ENCODE measurements at places on chromosomes 16 and 17.

GRCh38 chr17:17151962-17152361 is 54.2 kb downstream of the PLD6 start:
- peak; percentile 94 for DNase-seq

GRCh38 chr16:88472637-88473205 is 19.6 kb downstream of the ZFPM1 start:
- no peak for DNase-seq

DNA sequence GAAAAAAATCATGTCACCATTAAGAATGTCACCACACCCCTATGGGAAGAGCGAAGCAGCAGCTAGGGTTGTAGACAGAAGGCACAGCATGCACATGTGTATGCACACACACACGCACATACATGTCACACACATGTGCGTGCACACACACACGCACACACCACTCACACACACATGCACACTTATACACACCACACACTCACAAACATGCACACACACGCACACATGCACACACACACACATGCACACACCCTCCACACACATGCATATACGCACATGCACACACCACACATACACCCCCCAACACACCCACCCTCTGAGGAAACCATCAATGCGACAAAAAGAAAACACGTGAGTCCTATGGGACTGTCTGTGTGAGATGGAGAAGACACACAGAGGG is 205.4 kb downstream of the ENGASE start:
- no peak for DNase-seq

GRCh38 chr16:1678500-1679098 is 520 bp downstream of the JPT2 start:
- DNase-seq: peak; percentile 35

DNA sequence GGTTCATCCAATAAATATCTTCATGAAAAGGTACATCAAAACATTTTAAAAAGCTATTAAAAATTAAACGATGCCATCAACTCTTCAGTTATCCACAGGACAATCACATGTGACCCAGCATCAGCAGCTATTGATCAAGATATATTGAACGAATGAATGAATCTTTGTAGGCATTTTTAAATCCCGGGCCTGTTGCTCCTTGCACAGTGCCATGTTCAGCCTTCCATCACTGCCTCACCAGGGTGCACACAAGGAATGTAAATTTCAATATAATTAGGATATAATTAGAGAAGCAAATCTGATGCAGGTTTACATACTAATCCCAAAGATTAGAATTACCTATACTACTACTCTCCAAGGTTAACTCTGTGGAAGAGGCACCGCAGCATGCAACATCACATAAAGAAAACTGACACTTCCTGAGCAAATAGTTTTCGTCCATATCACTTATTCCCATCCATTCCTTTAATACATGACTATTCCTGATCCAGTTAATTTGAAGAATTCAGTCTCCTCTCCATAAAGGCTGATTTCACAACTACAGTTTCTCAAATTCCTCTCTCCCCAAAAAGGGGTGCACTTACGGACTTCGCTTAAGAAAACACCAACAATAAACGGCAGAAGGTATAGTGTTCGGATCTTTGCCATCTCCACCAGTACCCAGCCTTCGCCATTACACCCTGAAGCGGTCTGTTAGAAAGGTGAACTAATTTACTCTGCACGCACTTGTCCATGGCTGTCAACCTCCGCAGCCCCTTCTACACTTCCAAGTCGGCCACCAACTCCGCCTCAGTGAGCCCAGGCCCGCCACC is 938 bp downstream of the NCOR1 start:
- peak; percentile 42 for DNase-seq

GRCh38 chr17:7343250-7343649 is 6.9 kb downstream of the ACAP1 start:
- DNase-seq: no peak

DNA sequence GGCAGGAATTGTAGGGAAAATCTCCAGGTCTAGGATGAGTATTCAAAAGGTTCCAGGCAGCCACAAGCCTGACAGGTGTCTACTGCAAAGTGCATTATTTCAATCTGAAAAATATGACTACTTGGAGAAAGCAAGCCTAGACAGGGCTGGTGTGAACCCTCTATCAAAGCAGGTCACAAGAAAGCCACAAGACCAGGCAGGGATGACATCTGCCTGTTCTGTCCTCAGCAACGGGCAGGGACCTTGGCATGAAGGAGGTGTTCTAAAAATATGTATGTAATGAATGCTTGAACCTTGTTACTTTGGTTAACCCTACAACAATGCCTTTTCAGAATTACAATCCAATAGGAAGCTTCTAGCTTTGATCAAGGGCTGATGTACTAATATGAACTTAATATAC is 1.2 kb upstream of the COX6A2 start:
- no peak for DNase-seq

- no peak for DNase-seq
Observed at GRCh38 chr17:59694344-59694743, 12.9 kb downstream of the PTRH2 start.

DNA sequence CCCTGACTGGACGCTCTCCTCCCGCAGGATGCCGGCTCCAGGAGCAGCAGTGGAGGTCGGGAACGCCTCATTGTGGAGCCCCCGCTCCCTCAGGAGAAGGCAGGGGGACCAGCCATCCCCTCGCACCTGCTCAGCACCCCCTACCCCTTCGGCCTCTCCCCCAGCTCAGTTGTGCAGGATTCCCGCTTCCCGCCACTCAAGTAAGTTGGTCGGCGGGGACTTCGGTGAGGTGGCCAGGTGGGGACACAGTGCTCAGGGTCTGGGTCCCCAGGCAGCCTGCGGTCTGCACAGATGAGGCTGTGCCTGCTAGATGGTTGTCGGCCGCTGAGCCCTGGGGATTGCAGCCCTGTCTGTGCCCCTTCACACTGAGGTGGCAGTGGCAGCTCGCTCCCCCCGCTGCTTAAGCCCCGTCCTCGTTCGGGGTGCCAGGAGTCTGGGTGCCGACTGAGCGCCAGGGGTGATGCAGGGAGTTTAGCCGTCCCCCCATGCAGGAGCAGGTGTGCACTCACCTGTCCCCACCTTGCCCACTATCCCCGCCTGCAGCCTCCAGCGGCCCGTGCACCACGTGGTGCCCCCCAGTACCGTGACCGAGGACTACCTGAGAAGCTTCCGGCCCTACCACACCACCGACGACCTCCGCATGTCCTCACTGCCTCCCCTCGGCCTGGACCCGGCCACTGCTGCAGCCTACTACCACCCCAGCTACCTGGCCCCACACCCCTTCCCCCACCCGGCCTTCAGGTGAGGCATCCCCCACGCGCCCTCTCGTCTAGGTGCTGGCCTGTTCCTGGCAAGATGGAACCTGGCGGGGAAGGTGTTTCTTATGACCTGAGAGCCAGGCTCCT is 34.3 kb downstream of the GINS2 start:
- no peak for DNase-seq

GRCh38 chr17:54372069-54372749 is 528.4 kb upstream of the TOM1L1 start:
- DNase-seq: no peak

DNA sequence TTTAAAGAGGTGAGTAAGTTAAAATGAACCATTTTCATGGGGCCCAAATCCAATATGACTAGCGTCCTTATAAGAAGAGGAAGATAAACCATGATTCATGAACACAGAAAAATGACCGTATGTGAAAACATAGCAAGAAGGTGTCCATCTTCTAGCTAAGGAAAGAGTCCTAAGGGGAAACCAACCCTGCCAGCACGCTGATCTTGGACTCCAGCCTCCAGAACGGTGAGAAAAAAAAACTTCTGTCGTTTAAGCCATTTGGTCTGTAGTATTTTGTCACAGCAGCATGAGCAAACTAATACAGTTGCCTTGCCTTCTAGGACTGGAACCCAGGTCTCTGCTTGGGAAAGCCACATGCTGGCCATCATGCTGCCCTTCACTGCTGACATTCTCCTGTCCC is 4.2 kb upstream of the TMEM132E start:
- no peak for DNase-seq

- peak; percentile 71 for DNase-seq
Observed at GRCh38 chr16:68776821-68777485, 39.9 kb downstream of the CDH1 start.

- no peak for DNase-seq
Observed at GRCh38 chr17:8873801-8874715, 6.6 kb upstream of the PIK3R6 start.

- no peak for DNase-seq
Observed at GRCh38 chr17:77916264-77916663, 42.2 kb upstream of the TNRC6C start.

DNA sequence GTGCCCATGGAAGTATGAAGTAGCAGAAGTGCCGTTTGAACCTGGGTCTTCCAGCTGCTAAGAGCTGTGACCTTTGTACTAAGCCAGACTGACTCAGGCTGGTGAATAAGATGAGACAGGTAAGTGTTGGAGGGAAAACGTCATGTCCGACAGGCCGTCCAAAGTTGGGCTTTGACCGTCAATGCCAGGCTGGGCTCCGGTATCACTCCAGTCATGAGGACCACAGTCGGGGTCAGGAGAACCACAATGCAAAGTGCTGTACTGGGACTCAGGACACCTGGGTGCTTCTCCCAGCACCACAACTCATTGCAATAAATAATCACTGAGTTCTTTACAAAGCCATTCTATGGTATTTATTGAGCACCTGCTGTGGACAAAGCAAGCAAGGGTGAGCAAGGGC is 268.6 kb downstream of the HAPSTR1 start:
- no peak for DNase-seq

DNA sequence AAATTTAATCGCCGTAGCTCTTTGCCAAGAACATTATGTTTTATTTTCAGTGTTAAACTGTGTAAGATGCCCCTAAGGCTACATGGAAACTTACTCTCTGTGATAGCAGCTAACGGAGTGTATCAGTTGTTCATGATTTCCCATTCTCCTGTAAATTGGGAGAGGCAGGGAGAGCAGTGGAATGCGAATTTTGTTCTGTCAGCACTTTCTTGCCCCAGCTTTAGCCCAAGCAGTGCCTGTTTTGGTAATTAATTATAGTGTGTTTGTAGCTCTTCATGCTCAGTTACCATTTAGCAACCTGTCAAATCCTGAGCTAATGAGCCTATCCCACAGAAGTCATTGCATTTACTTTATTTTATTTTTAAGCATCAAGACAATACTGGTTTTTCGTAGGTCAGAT is 475.1 kb upstream of the RBFOX1 start:
- no peak for DNase-seq

- no peak for DNase-seq
Observed at GRCh38 chr17:61593426-61593825, 2.4 kb upstream of the NACA2 start.

GRCh38 chr16:49970797-49971431 is 54.1 kb upstream of the CNEP1R1 start:
- no peak for DNase-seq

DNA sequence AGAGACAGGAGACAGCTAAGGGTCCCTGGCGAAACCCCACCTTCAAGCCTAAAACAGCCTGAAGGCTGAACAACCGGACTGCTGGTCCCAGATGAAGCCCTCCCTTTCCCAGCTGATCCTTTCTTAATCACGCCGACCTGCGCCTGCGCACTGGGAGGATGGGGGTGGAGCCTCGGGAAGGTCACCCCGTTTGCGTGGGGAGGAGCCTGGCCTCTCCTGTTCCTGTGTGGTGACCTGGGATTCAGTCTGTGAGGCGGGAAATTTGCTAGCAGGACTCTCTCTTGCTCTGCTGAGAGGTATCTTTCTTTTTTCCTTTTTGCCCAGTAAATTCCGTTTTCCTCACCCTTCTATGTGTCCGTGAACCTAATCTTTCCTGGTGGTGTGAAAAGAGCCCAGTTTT is 9.6 kb downstream of the FAM20A start:
- DNase-seq: no peak

GRCh38 chr16:31354394-31355291 is at the start of gene ITGAX:
ITGAX (plus strand) TSS chr16:31355176; CDS start chr16:31355255, 79 bp downstream.
- peak; percentile 55 for DNase-seq

DNA sequence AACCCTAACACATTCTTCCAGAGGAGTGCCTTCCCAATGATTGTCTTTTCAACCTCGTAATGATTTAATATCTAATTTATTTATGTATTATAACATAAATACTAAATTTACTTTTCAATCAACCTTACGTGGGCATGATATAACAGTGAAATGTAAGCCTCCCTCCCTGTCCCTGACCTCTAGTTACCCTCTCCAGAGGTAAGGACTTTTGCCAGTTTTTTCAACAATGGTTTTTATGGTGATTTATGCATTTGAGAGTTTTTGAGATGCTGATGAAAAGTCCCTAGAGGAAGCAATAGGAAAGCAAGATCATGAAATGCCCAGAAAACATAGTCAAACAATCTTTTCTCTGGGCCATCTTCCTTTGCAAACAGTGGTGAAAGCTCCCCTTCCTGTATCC is 35.2 kb upstream of the PLLP start:
- DNase-seq: no peak

- DNase-seq: no peak
Observed at GRCh38 chr16:56298948-56299596, 107.8 kb downstream of the GNAO1 start.

GRCh38 chr17:51056813-51057510 is 63.7 kb downstream of the SPAG9 start:
- DNase-seq: peak; percentile 91

DNA sequence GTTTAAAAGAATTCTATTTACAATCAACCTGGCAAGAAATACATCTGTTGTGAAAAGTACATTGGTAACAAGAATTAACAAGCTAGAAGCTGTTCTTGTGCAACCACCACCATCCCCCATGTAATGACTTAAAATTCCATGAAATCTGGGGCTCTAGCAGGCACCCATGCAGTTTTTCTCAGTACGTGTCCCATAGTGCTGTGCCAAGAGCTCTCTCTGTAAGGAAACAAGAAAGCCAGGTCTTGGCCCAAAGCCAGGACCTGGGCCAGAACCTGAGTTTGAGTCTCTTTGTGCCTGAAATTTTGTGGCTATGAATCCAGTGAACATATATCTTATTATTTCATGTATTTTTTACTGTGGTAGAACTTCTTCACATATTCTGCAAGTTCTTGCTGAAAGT is 46.6 kb downstream of the NUP93 start:
- peak; percentile 76 for DNase-seq

DNA sequence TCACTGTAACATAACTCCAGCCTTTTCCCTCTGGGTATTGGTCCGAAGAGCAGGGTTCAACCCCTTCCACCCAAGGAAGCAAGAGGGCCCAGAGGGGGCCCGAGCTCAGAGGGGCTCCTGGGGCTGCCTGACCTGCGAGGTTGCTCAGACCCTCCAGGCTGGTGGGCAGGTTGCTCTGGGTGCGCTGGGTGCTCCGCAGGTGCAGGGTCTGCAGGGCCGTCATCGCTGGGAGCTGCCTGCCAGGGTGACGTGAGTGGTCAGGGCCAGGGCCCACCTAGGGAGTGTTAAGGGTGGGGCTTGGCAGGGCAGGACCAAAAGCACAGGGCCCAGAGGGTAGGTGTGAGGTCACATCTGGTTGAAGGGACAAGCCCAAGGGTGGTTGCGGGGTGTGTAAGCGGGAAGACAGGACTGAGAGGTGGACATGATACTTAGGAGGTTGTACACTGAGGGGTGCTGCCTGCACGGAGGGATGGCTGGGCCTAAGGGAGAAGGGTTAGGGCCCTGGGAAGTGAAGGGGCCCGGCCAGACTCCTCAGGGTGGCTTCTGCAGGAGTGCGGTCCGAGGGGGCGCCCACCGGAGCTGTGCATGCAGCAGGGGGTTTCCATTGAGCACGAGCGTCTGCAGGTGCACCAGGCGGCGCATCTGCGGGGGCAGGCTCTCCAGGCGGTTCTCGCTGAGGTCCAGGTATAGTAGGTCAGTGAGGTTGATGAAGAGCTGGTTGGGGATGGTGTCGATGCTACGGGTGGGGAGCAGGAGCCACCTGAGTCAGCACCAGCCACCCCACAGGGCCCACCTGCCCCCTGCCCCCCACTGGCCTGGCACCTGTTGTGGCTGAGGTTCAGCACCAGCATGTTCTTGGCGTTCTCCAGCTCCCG is 4.4 kb downstream of the FLII start:
- no peak for DNase-seq

GRCh38 chr17:45722161-45722560 is 62.0 kb upstream of the CRHR1 start:
- DNase-seq: peak; percentile 4

Data from iris pigment epithelial cell (primary cell).